ENCODE measurements at places on chromosomes 6 and 20. TPM values are rescaled to one million over a fixed set of nuclear protein-coding genes. Genes with fewer than 3 reads are reported as not detected.

The GJA10 gene
- total RNA-seq, result not detected

The COMMD7 gene
- 48.4 TPM for total RNA-seq

The LY6G6F gene
- 1.1 TPM for total RNA-seq

The TBX18 gene
- not detected for total RNA-seq

The SYNDIG1 gene
- not detected for total RNA-seq

The HCK gene
- total RNA-seq, result 0.41 TPM

The SLC22A1 gene
- total RNA-seq, result not detected

The CYP39A1 gene
- not detected for total RNA-seq

The PPP1R3G gene
- 0.25 TPM for total RNA-seq

The CRISP2 gene
- total RNA-seq, result not detected

DNA sequence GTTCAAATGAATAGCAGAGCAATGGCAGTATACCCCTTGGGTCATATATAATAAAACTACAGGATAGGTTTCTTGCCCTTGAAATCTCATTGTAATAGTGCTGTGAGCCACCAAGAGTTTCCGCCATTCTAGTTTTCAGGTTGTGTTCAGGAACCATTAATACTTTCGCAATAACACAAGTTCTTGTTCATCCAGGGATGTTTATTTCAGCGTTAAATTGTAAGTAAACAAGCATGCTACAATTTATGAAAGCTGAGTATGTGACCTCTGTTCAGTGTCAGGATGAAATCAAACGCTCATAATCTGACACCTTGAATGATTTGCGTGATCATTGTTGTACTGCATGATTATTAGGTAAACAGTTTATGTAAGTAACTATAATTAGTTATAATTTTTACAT is 22.8 kb downstream of the ANKS1A start:
- no peak for DNase-seq

DNA sequence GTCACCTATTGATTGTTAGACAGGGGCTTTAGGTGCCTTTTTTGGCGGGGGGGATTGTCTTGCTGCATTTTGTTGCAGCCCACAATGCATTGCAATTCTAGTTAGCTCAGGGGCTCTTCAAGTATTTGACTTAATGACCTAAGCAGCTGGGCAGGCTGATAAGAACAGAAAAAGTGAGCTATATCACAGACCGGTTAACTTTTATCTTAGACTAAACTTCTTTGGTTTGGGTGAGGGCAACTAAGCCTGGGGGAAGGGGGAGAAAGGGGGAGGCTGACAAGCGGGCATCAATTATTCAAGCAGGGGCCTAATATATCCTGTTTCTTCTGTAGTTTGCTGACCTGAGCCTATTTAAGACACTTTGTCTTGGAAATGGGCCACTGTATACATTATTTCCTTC is 66.0 kb upstream of the GPR6 start:
- DNase-seq, result no peak

- no peak for DNase-seq
Observed at GRCh38 chr20:38110525-38111178, 54.4 kb downstream of the TGM2 start.

GRCh38 chr6:9461188-9461587 is 953.7 kb downstream of the TFAP2A start:
- DNase-seq, result no peak

DNA sequence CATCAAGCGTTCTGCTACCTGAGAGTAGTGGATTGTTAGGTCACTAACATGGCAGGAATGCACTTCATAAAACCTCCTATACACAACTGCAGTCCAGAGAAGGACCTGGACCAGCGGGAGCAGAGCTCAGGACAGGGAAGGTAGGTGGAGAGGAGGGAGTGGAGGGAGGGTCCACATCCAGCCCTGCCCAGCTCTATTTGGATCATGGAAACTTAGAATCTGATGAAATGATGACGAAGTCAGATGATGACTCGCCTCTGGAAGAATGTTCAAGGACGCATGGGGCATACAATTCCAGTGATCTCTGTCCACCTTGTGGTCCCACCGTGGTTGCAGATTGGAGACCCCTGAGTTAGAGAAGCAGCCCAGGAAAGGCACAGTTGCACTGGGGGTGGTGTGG is 68.8 kb downstream of the CLIC5 start:
- DNase-seq, result no peak

GRCh38 chr20:63126876-63127699 is 88.8 kb downstream of the YTHDF1 start:
- no peak for DNase-seq

GRCh38 chr6:37209461-37210205 is 39.7 kb downstream of the PIM1 start:
- no peak for DNase-seq

- DNase-seq, result no peak
Observed at GRCh38 chr6:20640181-20640580, 105.9 kb downstream of the CDKAL1 start.

DNA sequence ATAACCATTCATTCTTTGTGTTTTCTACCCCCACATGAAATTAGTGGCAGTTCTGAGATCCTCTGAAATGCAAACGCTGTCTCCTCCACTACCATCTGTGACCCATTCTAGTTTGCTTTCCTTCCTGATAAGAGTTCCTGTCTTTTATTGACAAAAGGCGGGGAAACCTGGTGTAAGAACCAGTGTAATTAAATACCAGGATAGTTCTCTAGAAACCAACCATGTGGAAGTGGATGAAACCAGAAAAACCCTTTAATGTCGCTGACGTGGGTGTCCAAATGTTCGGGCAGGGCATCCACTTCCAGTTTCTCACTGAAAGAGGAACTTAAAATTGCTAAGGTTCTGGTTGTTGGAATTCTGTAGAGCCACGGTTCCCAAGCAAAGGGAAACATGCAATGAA is 79.1 kb downstream of the TNFRSF21 start:
- no peak for DNase-seq

- no peak for DNase-seq
Observed at GRCh38 chr20:61732511-61733210, 333.0 kb downstream of the TAF4 start.

DNA sequence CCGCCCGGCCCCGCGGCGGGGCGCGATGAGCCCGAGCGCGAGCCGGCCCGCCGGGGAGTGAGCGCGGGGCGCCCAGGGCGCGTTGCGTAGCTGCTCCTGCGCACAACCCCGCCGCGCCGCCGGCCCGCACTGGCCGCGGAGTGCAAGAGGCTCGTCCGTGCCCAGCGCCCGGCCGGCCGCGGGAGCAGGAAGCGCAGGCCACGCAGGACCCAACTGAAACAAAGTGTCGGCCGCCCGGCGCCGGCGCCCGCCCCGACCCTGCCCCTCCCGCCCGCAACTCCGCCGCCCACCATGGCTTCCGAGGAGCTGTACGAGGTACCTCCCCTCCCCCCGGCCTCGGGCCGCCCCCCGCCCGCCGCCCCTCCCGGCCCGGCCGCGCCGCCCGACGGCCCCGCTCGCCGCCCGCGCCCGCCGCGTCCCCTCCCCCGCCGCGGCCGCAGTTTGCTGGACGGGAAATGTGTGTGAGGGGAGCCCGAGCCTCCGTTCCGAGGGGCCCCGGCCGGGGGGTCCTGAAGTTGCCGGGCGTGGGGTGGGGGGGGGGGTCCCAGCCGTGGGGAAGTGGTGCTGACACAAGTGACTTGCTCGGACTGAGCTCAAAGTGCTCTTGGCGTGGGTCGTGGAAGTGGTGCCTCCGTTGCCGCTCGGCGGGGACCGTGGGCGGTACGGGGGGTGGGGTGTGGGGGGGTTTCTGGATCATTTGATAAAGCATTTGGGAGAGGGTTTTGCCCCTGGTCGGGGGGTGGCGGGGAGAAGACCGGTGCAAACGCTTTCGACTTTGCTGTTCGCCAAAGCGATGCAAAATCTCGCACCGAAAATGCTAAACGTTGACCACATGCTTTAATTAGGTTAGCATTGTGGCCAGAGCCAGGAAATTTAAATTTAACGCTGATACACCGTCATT is 539 bp downstream of the CDYL start:
- DNase-seq, result no peak

DNA sequence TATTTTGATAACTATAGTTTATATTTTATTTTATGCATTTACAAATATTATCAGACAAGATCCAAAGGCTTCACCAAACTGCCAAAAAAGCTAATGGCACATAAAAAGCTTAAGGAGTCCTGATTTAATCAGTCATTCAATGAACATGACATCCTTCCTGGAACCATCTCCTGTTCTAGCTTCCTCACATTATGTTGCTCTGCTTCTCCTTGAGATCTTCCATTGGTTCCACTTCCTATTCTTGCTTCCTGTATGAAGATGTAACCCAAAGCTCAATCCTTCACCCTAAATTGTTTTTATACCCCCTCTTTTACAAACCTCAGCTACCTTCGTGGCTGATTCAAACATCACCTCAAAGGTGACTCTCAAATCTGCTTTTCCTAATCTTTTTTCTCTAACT is 4.5 kb upstream of the BRD2 start:
- no peak for DNase-seq

DNA sequence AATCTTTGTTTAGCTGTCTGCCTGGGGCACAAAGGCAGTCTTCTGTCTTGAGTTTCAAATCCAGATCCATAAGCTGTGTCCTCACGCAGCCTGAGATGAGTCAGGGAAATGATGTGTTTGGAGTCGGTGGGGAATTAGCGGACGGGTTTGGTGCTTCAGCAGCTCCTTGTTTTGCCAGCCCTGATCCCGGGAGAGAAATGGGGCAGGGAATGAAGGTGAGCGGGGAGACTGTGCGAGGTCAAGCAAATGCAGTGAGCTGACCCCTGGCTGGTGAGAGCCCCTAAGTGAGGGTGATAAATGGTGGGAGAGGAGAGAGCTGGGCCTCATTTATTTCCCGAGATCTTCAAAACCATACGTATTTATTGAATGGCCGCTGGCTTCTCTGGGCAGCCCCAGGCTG is 21.6 kb downstream of the DUSP22 start:
- no peak for DNase-seq

- DNase-seq, result no peak
Observed at GRCh38 chr6:146286961-146287360, 256.7 kb upstream of the RAB32 start.

DNA sequence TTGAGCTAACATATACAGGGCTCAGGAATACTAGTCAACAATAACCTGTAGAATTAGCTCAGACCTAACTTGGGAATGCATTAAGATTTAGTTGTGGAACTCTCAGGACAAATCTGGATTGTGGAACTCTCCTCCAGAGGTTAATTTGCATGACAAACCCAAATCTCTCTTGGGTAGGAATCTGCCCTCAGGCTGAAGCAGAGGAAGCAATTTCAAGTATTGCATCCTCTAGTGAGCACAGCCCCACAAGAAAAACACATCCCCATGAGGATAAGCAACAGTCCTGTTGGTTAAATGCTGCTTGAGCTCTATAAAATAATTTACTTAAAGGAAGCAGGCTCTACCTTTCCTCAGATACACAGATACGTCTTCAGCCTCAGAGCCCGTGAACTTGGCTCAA is 170.9 kb upstream of the STXBP5 start:
- no peak for DNase-seq

DNA sequence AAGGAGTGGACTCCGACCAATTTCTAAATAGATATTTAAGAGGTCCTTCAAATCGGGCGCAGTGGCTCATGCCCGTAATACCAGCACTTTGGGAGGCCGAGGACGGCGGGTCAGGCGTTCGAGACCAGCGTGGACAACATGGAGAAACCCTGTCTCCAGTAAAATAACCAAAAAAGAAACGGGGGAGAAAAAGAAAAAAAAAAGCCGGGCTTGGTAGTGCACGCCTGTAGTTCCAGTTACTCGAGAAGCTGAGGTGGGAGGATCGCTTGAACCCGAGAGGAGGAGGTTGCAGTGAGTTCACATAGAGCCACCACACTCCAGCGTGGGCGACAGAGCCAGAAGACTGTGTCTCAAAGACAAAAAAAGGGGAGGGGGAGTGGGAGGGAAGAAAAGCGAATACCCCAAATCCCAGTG is 53.3 kb upstream of the HFE start:
- no peak for DNase-seq

GRCh38 chr6:125818772-125819260 is 28.1 kb downstream of the NCOA7 start:
- no peak for DNase-seq

Measured in G401 (cell line).